ENCODE measurements at places on chromosomes 5 and 9. TPM values are rescaled to one million over a fixed set of nuclear protein-coding genes. Genes with fewer than 3 reads are reported as not detected.

INSL6 gene
- not detected for polyA plus RNA-seq

RLN1 gene
- polyA plus RNA-seq = not detected

SV2C gene
- polyA plus RNA-seq = 0.56 TPM

FOXD1 gene
- polyA plus RNA-seq = 0.30 TPM

KLHL3 gene
- 3.1 TPM for polyA plus RNA-seq

ARAP3 gene
- 11.7 TPM for polyA plus RNA-seq

TSSK1B gene
- not detected for polyA plus RNA-seq

FCN2 gene
- 0.37 TPM for polyA plus RNA-seq

ARHGEF28 gene
- polyA plus RNA-seq = 2.3 TPM

C1QTNF2 gene
- polyA plus RNA-seq = 4.0 TPM

SGCD gene
- 15.9 TPM for polyA plus RNA-seq

GABRA1 gene
- polyA plus RNA-seq = 0.08 TPM

PIP5K1B gene
- 3.1 TPM for polyA plus RNA-seq

NEURL1B gene
- polyA plus RNA-seq = 51.9 TPM

LCNL1 gene
- 0.30 TPM for polyA plus RNA-seq

PCDHB7 gene
- 2.6 TPM for polyA plus RNA-seq

STOM gene
- polyA plus RNA-seq = 263 TPM

SPATA31A3 gene
- not detected for polyA plus RNA-seq

TCF7 gene
- 3.9 TPM for polyA plus RNA-seq

ECSCR gene
- 51.4 TPM for polyA plus RNA-seq

PCDHB4 gene
- 6.2 TPM for polyA plus RNA-seq

DRD1 gene
- polyA plus RNA-seq = 0.81 TPM

SAPCD2 gene
- polyA plus RNA-seq = 0.63 TPM

LECT2 gene
- polyA plus RNA-seq = not detected

C9orf153 gene
- not detected for polyA plus RNA-seq

HAND1 gene
- 9.3 TPM for polyA plus RNA-seq

LCP2 gene
- polyA plus RNA-seq = 8.5 TPM

SHB gene
- polyA plus RNA-seq = 17.1 TPM

TMEM245 gene
- 41.3 TPM for polyA plus RNA-seq

BTNL8 gene
- polyA plus RNA-seq = 0.10 TPM

OR4F3 gene
- polyA plus RNA-seq = not detected

TCERG1 gene
- polyA plus RNA-seq = 25.3 TPM

CDKN2B gene
- 4.2 TPM for polyA plus RNA-seq

BRD9 gene
- polyA plus RNA-seq = 27.6 TPM

CSF1R gene
- 15.8 TPM for polyA plus RNA-seq

ARRDC3 gene
- 24.4 TPM for polyA plus RNA-seq

TSPAN17 gene
- 26.3 TPM for polyA plus RNA-seq

FAM114A2 gene
- 14.8 TPM for polyA plus RNA-seq

PCDHB2 gene
- polyA plus RNA-seq = 3.4 TPM

EQTN gene
- polyA plus RNA-seq = 0.13 TPM

NDUFS4 gene
- polyA plus RNA-seq = 107 TPM

PCDHA11 gene
- 0.06 TPM for polyA plus RNA-seq

CAVIN4 gene
- polyA plus RNA-seq = 0.20 TPM

SH3RF2 gene
- polyA plus RNA-seq = 1.0 TPM

ACER2 gene
- 5.1 TPM for polyA plus RNA-seq

Measured in urinary bladder (tissue), 4 donors.